NCI-H748 treated with DMSO at 0.1 percent for 48 hours (cell line): ENCODE measurements at places on chromosomes 3 and 15.

DNA sequence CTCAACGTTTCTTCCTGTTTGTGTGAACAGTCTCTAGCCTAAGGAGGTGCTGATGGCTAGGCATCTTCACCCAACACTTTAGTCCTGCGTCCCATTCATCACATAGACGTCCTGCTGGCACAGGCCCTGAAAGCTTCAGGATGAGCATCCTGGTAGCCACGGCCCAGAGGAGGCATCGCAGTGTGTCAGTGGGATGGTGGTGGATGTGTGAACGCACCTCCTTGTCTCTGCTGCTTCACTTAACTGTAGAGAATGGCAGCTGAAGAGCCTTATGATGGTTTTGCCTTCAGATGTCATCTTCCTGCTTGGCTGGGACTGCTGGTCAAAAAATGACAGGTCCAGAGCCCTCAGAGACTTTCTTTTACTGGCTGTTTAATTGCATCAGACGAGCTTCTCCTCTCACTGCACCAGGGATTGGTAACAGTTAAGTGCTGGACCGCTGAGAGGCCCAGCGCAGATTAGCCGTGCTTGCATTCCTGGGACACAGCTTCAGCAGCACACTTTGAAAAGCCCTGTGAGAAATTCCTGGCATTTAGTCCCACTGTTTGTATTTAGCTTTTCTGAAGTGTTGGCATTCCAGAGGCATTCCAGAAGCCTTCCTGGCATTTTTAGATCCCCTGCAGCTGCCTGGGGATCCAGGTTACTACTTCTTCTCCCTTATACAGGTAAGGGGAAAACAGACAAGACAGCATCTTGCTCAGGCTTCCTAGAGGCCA lies 132.4 kb upstream of the PLXNA1 start:
- no peak for DNase-seq

- DNase-seq, result peak; percentile 19
Measured at GRCh38 chr3:157999246-157999645, 107.0 kb downstream of the SHOX2 start.

DNA sequence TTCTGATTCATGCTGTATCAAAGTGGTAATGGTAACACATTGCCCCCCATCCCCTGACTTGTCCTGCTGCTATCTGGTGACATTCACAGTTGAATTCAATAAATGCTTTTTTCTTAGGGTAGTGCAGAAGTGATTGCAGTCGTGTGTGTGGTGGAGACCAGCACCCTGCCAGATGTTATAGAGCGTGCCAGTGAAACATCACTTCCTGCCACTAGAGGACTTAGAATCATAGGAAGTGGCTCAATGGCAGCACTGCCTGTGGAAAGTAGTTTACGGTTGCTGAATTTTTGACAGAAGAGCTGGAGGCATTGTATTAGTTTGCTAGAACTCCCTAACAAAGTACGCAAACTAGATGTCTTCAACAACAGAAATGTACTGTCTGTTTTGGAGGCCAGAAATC lies 37.4 kb upstream of the P2RY12 start:
- no peak for DNase-seq

DNA sequence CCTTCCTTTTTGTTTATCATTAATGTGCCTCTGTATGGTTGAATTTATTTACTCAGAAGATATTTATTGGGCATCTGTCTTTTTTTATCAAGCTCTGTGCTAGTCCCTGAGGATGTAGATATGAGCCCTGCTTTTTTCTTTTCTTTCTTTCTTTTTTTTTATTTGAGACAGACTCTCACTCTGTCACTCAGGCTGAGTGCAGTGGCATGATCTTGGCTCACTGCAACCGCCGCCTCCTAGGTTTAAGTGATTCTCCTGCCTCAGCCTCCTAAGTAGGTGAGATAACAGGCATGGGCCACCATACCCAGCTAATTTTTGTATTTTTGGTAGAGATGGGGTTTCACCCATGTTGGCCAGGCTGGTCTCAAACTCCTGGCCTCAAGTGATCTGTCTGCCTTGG lies 58.5 kb downstream of the MBNL1 start:
- no peak for DNase-seq

- no peak for DNase-seq
Measured at GRCh38 chr3:153889905-153890334, 231.3 kb upstream of the ARHGEF26 start.

DNA sequence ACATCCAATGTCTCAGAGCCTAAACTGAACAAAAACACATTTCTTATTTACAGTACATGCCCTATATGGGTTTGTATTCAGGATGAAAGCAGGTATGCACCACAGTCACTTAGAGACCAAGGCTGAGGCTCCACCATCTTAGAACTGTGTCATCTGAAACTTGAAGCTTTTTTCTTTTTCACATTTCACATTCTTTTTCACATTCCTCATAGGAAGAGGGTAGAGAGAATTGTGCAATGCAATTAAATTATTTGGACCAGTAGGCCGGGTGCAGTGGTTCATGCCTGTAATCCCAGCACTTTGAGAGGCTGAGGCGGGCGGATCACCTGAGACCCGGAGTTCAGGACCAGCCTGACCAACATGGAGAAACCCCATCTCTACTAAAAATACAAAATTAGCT lies 591.0 kb downstream of the MECOM start:
- no peak for DNase-seq
